Activated naive CD4-positive, alpha-beta T cell treated with anti-CD3 and anti-CD28 coated beads, Interleukin-2, amount 50 U/mL, for 72 hours (primary cell): ENCODE measurements at places on chromosomes 12 and 14. TPM values are rescaled to one million over a fixed set of nuclear protein-coding genes. Genes with fewer than 3 reads are reported as not detected.

DNA sequence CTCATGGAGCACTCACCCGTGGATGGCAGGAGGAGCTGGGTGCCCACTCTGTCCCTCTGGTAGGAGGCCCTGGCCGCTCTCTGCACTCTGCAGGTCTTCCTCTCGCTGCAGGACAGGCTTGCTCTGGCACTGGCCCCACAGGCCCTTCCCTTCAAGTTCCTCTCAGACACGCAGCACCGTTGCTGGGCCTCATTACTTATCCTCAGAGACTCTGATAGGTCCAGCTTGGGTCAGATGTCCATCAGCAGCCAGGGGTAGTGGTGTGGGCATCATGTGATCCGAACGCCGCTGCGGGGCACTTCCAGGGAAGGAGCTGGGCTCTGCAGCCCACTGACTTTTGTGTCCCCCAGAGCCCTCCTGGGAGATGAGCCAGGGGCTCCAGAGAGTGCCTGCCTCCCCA lies 11.8 kb downstream of the OTUB2 start:
- DNase-seq = no peak

DNA sequence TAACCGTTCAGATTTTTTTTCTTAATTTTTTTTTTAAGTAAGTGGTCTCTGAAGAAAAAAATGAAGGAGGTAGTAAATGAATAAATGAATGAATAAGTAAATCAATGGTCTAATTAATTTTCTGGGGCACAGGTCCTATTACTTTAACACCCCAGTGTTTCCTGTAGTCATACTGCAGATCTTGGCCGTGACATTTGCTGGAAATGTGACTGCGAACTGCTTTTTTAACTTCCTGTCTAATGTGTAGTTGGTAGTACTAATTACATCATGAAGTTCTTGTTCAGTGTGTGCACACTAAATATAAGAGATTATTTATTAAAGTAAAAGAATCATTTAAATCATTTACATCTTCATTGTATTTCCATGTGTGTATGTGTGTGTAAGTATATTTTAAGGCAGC lies 45.4 kb downstream of the AEBP2 start:
- DNase-seq = no peak

DNA sequence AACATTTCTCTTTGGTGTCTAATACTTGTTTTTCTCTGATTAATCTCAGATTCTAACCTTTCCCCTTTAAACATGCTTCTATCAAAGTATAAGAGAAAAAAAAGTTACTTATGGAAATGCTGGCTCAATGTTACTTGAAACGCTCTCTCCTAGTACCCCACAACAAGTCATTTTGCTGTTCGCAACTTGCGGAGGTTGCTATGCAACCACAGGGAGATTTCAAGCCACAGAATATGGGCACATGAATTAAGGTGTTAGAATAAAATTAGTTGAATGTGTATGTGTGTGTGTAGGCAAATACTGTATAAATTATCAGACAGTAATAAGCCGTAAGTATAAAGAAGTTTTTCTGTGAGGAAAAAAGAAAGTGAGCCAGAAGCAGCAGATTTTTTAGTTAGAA lies 80.6 kb downstream of the CCDC59 start:
- DNase-seq = no peak

DNA sequence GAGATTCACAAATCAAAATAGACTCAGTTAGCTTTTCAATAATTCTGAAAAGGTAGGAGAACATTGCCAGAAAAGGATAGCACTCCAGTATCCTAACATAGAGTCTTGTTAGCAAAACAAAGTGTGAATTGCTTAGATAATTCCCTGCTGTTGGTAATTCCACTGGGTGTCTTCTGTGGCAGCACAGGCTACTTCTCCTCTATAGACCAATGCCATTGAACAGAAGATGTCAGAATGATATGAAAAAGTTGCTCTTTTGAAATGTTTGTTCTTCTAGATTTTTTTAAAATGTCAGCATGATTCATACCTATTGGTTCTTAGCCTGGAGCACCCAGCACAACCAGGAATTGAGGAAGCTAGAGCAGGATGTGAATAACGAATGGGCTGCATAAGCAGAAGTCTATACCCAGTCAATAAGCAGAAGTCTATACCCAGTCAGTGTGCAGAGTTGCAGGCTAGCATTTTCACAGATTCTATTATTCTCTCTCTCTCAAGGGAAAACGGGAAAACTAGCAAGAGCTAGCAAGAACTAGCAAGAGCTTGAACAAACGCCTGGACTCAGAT lies 112.8 kb downstream of the SYT1 start:
- DNase-seq = no peak

Gene AQP6
- not detected for total RNA-seq

DNA sequence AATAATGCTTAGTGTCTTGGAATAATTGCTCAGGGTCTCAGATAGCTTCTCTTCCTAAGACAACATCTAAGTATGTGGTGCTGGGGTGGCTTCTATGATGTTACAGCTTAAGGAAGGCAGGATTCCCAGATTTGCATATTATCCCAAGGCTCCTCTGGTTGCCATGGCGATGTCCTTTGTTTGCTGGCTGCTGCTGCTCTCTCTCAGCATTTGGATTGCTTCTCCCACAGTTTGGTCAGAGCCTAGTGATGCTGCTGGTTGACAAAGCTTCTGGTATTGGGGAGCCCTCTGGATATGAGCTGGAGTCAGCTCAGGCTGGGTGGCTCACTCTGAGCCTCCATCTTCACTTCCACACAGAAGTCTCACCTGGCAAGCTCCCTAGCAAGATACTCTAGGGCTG lies 56.4 kb upstream of the FBXO33 start:
- DNase-seq = no peak

DNA sequence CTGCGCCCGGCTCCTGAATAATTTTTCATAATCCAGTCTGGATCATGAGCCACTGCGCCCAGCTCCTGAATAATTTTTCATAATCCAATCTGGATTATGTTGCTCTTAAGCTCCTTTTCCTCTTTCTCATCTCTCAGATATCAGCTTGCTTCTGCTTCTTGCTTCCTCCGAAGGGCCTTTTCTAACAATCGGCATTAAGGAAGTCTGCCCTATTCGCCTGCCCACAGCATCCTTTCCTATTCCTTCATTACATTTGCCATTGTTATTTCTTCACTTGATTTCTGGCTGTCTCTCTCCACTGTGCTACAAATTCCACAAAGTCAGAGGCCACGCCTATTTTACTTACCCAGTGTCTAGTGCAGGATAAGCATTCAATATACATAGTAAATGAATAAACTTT lies 83.5 kb downstream of the TTC7B start:
- no peak for DNase-seq

- peak; percentile 24 for DNase-seq
Observed at GRCh38 chr14:71324767-71325272, 417.6 kb downstream of the PCNX1 start.

GRCh38 chr12:12671850-12672660 lies 23.9 kb downstream of the GPR19 start:
- DNase-seq = no peak

GRCh38 chr14:103928011-103928890 lies at the start of gene TDRD9:
Gene TDRD9, plus strand, starts transcription at chr14:103928456. Its CDS starts 54 bp downstream, at chr14:103928510.
- DNase-seq = no peak

Gene IGF1
- 1.1 TPM for total RNA-seq

- DNase-seq = no peak
Observed at GRCh38 chr12:32196250-32197198, 89.9 kb downstream of the BICD1 start.

Gene CIDEB
- total RNA-seq = 6.9 TPM

- DNase-seq = no peak
Observed at GRCh38 chr12:85076688-85077430, 40.7 kb downstream of the LRRIQ1 start.

DNA sequence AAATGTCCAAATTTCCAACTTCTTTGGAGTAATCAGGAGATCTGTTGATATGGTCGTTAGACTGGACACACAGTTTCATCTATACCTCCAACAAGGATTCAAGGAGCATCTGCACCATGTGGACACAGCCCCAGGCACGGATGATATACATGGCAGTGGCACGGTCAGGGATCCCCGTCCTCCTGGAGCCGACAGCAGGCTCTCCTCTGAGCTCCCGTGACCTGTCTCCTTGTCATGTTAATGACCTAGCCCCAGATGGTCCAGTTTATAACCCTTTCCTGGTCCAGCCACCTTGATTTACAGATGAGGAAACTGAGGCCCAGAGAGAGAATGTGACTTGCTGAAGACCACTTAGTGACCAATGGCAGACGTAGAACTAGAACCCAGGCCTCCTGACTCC lies 16.5 kb upstream of the SERPINA4 start:
- DNase-seq = no peak

DNA sequence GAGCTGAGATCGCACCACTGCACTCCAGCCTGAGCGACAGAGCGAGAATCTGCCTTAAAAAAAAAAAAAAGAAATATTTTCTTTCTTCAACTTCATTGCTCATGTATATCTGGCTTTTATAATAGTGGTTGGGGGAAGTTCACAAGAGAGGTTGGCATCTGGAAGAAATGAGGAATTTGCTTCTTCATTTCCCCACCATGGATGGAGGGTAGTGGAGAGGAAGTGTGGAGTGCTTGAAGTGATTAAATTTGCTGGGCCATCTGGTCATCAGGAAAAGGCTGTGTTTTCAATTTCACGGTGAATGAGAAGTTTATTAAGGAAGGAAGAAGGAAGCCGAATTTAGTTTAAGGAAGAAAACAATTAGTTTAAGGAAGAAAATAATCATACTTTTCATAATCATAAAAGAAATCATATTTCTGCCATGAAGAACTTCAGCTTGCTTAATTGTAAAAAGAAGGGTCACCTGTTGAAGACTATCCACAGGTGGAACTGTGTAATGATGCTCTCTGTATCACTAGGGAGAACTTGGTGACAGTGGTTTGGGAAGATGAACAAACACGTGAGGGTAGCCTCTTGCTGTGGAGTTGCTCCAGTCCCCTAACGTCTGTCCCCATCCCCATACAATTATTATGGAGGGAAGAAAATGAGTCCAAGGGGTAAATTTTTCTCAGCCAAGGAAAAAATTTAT lies 197.3 kb upstream of the ARHGAP5 start:
- DNase-seq = no peak

GRCh38 chr12:16158050-16158449 lies 119.4 kb downstream of the SLC15A5 start:
- DNase-seq = no peak

GRCh38 chr14:98269533-98269932 lies 1002.5 kb downstream of the BCL11B start:
- no peak for DNase-seq

Gene NXPH4
- 0.54 TPM for total RNA-seq

Gene LAG3
- total RNA-seq = 71.3 TPM

DNA sequence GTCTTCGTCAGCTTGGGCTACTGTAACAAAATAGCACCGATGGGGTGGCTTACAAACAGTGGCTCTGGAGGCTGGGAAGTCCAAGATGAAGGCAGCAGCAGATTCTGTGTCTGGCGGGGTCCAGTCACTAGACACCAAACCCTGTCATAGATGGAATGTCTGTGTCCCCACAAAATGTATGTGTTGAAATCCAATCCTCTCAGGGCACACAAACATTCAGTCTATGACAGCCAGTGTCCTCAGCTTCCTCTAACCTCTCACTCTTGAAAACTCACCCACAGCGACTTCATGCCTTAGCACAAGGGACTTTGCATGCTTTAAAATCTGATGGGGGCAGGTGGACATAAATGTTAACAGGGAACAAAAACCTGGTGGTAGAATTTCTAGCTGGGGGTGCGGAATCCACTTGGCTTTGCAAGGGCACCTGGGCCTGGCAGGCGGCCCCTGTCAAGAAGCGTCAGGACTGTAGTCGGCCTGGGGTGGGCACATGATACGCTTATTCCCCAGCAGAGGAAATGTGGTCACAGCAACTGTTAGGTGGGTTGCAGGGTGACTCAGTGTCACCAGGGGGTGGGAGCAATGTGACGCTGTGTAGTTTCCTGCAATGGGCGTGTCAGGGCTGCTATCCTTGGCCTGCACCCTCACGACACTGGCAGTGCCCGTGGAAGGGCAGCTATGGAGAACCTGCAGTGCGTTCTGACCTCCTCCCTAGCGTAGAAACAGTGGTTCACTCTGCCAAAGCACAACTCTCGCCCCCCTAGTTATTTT lies 17.7 kb downstream of the RIN3 start:
- no peak for DNase-seq

Gene CLEC7A
- total RNA-seq = not detected

GRCh38 chr14:92384461-92385133 lies 61.6 kb downstream of the SLC24A4 start:
- no peak for DNase-seq

DNA sequence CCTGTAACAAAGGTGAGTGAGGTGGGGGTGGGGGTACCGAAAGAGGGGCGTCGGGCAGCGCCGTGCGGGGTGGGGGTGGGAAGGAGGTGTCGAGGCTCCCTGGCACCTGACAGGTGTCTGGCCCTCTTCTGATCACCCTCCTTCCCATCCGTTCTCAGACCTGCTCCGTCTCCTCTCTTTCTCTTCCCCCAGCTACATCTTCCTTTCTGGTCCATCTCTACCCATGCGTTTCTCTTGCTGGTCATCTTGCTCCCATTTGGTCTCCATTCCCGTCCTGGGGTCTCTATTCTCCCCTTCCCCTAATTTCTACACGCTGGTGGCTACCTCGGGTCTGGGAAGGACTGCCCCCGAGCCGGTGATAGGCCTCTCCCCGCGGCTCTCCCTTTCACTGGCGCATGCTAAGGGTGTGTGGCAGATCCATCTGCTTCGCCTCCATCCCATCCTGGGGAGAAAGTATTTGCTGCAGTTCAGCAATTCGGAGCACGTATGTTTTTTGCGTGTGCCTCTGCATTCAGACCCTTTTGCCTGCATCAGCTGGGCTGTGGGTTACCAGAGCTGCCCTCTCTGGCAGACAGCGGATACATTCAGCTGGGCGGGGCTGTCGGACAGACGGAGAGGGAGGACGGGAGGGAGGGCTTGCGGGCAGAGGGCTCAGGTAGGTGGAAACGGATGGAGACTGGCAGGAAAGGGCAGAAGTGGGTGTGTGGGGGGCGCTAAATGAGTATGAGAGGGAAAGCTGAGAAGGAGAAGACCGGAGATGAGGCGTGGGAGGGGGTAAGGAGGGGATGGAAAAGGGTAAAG lies 730 bp downstream of the CLSTN3 start:
- DNase-seq = peak; percentile 54

Gene NELL2
- 47.5 TPM for total RNA-seq
